ENCODE measurements at places on chromosomes 2 and 18.

- DNase-seq, result no peak
These were observed 133.3 kb upstream of the NOL4 start for GRCh38 chr18:34357944-34358580.

- no peak for DNase-seq
These were observed 992.2 kb downstream of the BCL11A start for GRCh38 chr2:59561281-59561680.

DNA sequence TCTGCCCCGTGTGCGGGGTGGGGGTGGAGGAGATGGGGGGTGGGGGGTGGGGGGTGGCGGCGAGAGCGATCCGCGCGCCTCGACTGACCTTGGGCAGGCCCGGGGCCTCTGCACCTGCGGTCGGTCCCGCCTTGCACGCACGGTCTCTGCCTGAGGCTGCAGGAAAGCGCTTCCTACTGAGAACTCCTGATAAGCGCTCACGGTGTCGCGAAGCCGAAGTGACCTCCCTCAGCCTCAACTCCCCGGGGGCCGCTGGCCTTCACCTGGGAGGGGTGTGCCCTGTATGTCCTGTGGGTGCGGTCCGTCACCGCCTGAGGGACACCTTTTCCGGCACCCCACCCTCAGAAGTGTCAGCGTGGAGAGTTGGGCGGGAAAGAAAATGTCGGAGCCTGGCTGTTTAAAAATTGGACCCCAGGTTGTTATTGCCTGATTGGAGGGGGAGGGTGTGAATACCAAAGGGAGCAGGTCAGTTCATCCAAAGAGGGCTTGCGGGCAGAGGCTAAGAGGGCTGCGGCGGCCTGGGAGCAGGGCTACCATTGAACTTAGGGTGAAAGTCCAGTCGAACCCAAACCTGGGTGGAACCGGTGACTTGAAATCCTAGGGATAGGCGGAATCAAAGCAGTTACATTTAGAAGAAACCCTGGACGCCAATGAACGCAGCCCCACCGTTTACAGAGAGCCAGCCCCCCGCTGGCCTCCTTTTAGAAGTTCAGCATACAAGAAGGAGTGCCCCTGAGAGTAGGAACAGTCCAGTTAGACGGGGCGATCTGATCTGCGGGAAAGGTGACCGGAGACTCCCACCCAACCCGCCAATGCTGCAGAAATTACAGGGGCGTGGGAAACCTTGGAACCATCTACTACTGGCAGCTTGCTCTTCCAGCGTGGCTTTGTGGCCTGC lies 1.2 kb downstream of the MAL start:
- no peak for DNase-seq

- DNase-seq, result no peak
These were observed 113.4 kb downstream of the AP1S3 start for GRCh38 chr2:223723954-223724411.

DNA sequence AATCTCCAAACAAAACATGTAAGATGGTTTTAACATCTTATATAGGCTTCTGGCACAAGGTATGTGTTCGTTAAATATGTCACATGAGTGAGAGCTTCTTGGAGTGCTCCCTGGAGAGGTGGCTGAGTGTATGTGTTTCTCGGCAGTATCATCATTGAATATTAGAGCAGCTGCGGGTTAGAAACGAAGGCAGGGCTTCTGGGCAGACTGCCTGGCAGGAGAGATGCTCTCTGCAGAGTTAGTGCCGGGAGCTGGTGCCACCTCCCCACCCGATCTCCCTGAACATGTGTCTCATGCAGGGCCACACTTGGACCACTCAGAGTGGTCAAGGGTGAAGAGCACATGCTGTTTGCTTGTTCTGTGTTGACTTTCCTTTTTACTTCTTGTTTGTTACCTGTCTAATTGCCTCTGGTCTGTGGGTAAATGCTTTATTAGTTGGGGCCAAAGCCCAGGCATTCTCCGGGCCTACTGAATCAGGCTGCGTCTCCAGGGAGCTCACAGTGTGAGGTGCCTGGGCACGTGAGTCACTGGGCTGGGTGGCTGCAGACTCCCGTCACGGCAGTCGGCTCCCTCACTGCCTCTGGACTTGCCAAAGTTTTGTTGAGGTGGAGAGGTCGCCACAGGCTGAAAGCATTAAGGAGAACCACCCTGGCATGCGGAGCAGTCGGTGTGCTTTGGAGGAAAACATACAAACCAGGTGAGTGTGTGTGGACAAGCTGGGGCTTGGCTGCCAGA lies 246.6 kb downstream of the FHOD3 start:
- DNase-seq, result no peak

Data from EL (cell line).